Dermis microvascular lymphatic vessel endothelial cell (primary cell): ENCODE measurements at places on chromosomes 6 and 20. TPM values are rescaled to one million over a fixed set of nuclear protein-coding genes. Genes with fewer than 3 reads are reported as not detected.

Gene APOBEC2
- total RNA-seq = not detected in 2 replicates

Gene HLA-DRB5
- 0.13 and 0.26 TPM in 2 replicates for total RNA-seq

Gene MAS1L
- not detected in 2 replicates for total RNA-seq

Gene IRAK1BP1
- total RNA-seq = 1.6 and 1.7 TPM in 2 replicates

Gene GPX6
- not detected in 2 replicates for total RNA-seq

Gene ARHGAP18
- total RNA-seq = 36.0 and 67.1 TPM in 2 replicates

Gene TTBK1
- not detected in 2 replicates for total RNA-seq

Gene RIPPLY2
- total RNA-seq = 0.13 and 0.51 TPM in 2 replicates

Gene SLPI
- total RNA-seq = 0.39 and 1.4 TPM in 2 replicates
